CD4-positive, alpha-beta memory T cell (primary cell): ENCODE measurements at places on chromosomes 12 and 14. TPM values are rescaled to one million over a fixed set of nuclear protein-coding genes. Genes with fewer than 3 reads are reported as not detected.

SLC17A8 gene
- total RNA-seq: not detected

REP15 gene
- not detected for total RNA-seq

DNA sequence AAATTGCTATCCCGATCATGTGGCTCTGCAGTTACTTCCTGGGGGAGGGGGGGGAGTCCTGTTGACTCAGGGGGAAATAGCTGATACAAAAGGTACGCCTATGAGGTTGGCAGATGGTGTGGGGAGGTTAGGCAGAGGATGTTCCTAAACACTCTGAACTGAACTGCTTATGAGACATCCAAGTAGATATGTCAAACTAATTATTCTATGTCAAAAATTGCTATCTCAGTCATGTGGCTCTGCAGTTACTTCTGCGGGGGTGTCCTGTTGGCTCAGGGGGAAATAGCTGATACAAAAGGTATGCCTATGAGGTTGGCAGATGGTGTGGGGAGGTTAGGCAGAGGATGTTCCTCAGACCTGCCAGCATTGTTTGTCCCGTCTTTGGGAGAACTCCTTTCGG, 5.1 kb upstream of the VCPKMT start:
- peaks cover 12% of the 10 kb centered on the region for H3K36me3 ChIP-seq
- no peak overlapping the region for H3K4me3 ChIP-seq
- no peak for DNase-seq
- H3K4me1 ChIP-seq: peaks cover 9% of the 10 kb centered on the region
- H3K27me3 ChIP-seq: no peaks in the 10 kb centered on the region

DNA sequence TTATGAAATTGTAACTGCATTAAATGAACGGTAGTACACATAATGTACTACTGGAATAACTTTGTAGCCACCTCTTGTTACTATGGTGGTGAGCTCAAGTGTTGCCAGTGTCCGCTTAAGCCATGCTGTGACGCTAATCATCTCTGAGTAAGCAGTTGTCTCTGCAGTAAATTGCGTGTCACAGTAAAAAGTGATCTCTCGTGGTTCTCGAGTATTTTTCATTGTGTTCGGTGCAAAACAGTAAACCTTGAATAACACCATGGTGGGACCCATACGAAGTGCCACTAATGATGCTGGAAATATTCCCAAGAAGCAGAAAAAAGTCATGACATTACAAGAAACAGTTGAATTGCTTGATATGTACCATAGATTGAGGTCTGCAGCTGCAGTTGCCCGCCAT, 524.8 kb downstream of the SOX5 start:
- no peaks in the 10 kb centered on the region for H3K27me3 ChIP-seq
- DNase-seq: no peak
- no peak overlapping the region for H3K4me3 ChIP-seq
- H3K27ac ChIP-seq: no peak overlapping the region

DNA sequence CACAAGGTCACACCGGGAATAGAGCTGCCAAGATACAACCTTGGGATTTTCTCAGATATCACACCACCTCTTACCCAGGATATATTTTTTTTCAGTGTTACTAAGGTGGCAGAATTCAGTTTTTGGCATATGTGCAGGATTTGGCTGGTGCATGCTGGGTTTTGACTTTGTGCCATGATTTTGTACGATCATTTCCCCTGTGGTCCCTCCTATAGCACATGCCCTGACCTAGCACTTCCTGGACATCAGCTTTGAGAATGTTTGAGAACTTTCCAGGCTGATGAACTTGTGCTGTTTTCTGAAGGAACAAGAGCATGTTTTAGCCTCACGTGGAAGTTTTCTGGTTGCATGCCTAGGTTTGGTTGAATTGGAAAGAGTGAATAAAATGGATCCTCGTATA, 11.0 kb upstream of the TBPL2 start:
- no peak for DNase-seq
- no peak overlapping the region for H3K4me3 ChIP-seq
- H3K36me3 ChIP-seq: no peaks in the 10 kb centered on the region
- no peaks in the 10 kb centered on the region for H3K27me3 ChIP-seq
- no peak overlapping the region for H3K27ac ChIP-seq
